Ureter (tissue), 1 donor: ENCODE measurements at places on chromosomes 13 and 19. TPM values are rescaled to one million over a fixed set of nuclear protein-coding genes. Genes with fewer than 3 reads are reported as not detected.

The FUT2 gene
- 35.4 TPM for total RNA-seq

The CYP4F2 gene
- total RNA-seq, result 2.2 TPM

The ZNF681 gene
- 6.8 TPM for total RNA-seq

The TYROBP gene
- total RNA-seq, result 18.7 TPM

The ZNF358 gene
- 34.3 TPM for total RNA-seq

The CRB3 gene
- total RNA-seq, result 23.6 TPM

The DCAF15 gene
- 30.0 TPM for total RNA-seq

The MAU2 gene
- total RNA-seq, result 87.4 TPM

The ERICH4 gene
- total RNA-seq, result not detected

The NEK5 gene
- total RNA-seq, result 0.23 TPM

The KL gene
- 3.6 TPM for total RNA-seq

The GNG7 gene
- total RNA-seq, result 6.2 TPM

The IGFL2 gene
- not detected for total RNA-seq

The NOTCH3 gene
- 125 TPM for total RNA-seq

The SHISA2 gene
- 0.21 TPM for total RNA-seq

DNA sequence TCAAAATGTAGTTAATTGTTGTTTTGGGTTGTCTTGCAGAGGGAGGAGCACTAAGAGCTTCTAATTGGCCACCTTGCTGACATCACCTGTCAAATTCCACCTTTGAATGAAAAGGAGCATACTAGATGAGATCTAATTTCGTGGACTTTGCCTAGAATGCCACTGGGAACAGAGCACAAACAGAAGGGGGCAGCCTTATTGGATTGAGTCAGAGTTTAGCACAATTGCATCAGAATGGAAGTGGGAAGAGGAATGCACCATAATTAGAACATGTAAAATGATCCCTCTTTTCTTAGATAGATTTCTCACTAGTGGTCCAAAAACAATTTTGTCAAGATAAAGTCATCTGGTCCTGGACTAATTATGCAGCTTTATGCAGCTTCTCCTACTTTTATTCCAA is 1552.2 kb downstream of the PCDH9 start:
- DNase-seq, result no peak

GRCh38 chr19:9014803-9015202 is 4.6 kb upstream of the MUC16 start:
- DNase-seq, result no peak

DNA sequence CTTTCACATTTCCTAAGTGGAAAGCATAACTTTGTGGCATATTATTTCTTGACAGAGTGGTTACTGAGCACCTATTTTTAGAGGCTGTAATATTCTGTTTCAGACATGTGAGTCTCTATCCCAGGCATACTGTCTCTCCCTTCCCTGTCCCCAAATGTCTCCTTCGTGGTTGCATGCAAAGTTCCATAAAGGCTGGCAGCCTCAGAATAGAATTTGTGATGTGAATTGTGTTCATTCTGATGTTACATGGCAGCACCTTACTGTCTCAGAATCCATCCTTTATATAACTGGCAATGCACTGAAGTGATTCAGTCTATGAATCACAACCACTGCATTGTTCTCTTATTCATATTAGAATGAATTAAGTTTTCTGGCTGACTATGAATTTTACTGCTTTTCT is 89.0 kb upstream of the SLC7A1 start:
- no peak for DNase-seq

DNA sequence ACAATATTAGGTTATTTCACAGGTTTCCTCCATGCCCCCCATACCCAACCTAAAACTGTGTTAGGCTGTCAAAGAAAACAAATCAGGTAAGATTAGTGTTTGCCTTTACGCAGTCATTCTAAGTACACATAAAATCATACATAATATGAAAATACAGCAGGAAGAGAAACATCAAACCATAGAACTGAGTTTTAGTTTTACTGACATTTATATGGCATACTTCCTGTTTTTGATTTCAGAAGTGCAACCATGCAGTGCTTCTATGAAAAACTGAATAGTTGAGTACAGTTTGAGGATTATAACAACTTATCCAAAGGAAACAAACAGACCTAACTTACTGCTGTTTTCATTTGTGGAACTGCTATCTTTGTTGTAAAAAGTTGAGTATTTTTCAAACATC is 91.3 kb downstream of the KCNRG start:
- no peak for DNase-seq

GRCh38 chr13:47826471-47826870 is 174.6 kb downstream of the SUCLA2 start:
- DNase-seq, result no peak

GRCh38 chr19:38360351-38360750 is 14.0 kb upstream of the PSMD8 start:
- DNase-seq, result no peak

GRCh38 chr13:46367617-46368327 is 19.3 kb downstream of the RUBCNL start:
- no peak for DNase-seq

DNA sequence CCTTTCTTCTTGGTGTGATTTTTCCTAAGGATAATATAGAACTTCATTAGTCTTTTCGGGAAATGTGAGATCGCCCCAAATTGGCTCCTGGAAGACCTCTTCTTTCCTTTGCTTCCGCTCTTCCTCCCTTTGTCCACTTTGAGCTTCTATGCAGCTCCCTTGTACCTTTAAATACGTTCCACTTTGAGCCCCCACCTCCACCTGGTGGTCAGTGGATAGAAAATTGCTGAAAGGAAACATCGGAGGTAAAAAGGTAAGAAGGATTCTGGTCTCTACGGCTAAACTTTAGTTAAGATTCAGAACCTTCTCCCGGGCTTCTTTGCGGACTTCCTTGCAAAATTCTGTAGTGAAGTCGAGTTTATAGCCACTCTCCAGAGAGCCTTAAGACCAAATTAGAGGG is 55.0 kb upstream of the TM9SF2 start:
- DNase-seq, result no peak

- no peak for DNase-seq
Observed at GRCh38 chr13:69617587-69617986, 490.0 kb upstream of the ATXN8OS start.

- DNase-seq, result peak; percentile 81
Observed at GRCh38 chr19:55400281-55401087, 7.1 kb downstream of the UBE2S start.

GRCh38 chr13:110714797-110715394 is 1.4 kb downstream of the ING1 start:
- DNase-seq, result peak; percentile 80

- DNase-seq, result no peak
Observed at GRCh38 chr19:1170938-1171754, 2.9 kb downstream of the SBNO2 start.

- DNase-seq, result no peak
Observed at GRCh38 chr19:7905859-7906258, 2.2 kb downstream of the MAP2K7 start.

DNA sequence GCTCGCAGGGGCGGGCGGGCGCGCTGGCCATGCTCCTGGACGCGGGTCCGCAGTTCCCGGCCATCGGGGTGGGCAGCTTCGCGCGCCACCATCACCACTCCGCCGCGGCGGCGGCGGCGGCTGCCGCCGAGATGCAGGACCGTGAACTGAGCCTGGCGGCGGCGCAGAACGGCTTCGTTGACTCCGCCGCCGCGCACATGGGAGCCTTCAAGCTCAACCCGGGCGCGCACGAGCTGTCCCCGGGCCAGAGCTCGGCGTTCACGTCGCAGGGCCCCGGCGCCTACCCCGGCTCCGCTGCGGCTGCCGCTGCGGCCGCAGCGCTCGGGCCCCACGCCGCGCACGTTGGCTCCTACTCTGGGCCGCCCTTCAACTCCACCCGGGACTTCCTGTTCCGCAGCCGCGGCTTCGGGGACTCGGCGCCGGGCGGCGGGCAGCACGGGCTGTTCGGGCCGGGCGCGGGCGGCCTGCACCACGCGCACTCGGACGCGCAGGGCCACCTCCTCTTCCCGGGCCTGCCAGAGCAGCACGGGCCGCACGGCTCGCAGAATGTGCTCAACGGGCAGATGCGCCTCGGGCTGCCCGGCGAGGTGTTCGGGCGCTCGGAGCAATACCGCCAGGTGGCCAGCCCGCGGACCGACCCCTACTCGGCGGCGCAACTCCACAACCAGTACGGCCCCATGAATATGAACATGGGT is 599 bp downstream of the ZIC2 start:
- DNase-seq, result no peak

DNA sequence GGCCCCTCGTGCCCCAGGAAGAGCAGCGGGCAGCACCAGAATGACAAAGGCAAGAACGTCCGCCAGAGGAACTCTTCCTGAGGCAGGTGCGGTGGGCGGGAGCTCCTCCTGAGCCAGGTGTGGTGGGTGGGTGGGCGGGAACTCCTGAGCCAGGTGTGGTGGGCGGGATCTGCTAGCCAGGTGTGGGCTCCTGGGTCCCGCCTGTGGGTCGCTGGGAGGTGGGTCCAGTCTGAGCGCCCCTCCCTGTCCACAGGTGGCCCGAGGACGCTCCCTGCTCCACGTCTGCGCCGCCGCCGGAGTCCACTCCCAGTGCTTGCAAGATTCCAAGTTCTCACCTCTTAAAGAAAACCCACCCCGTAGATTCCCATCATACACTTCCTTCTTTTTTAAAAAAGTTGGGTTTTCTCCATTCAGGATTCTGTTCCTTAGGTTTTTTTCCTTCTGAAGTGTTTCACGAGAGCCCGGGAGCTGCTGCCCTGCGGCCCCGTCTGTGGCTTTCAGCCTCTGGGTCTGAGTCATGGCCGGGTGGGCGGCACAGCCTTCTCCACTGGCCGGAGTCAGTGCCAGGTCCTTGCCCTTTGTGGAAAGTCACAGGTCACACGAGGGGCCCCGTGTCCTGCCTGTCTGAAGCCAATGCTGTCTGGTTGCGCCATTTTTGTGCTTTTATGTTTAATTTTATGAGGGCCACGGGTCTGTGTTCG is 7.0 kb upstream of the HCN2 start:
- no peak for DNase-seq

DNA sequence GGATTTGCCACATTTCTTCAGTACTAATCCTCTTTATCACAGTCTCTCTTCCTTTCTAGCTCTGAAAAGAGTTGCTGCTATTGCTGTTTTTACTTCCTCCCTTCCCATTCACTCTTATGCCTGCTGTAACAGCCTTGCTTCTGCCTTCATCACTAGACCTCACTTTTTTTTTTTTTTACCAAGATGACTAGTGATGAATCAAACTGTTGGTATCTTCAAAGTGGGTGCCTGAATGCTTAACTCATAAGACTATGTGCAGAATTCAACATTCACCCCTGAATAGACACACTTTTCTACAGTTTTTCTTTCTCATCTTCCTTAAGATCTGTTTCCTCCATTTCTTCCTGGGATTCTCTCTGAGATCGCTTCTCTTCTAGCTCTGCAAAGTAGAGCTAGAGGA is 217.2 kb upstream of the HTR2A start:
- no peak for DNase-seq

DNA sequence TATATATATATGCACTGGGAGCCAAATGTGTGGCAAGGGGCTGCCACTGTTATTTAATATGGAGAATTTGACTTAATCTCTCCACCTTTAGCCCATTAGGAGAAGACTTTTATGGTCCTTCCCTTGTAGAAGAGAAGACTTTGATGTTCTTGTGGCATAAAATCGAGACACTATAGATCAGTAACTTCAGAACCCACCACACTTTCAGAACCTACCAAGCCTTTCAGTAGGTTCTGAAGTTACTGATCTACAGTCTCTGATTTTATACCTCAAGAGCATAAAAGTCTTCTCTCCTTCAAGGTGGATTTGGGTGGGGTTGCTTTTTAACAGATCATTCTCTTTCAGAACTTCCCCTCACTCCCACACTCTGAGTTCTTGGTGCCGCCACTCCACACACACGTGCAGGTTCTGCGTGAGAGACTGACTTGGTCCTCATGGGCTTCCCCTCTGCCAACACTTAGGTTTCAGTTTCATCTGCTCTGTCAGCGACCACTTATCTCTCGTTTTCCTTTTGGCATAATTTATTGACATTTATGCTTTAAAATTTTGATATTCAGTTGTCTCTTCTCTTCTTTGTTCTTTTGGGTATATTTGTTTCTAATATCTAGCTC is 213.4 kb upstream of the PCDH17 start:
- no peak for DNase-seq

- DNase-seq, result peak; percentile 55
Observed at GRCh38 chr19:47609906-47610894, 1.3 kb downstream of the BICRA start.

- no peak for DNase-seq
Observed at GRCh38 chr19:2607712-2608601, 94.5 kb downstream of the GNG7 start.

- DNase-seq, result no peak
Observed at GRCh38 chr13:46665248-46665632, 112.3 kb downstream of the LRCH1 start.

- DNase-seq, result no peak
Observed at GRCh38 chr19:54444737-54445136, 4.3 kb upstream of the LENG8 start.

GRCh38 chr13:19239114-19239860 is 57.7 kb upstream of the TUBA3C start:
- DNase-seq, result no peak

GRCh38 chr13:36848199-36848982 is 29.4 kb downstream of the RFXAP start:
- no peak for DNase-seq

- DNase-seq, result no peak
Observed at GRCh38 chr19:28956421-28956820, 256.5 kb downstream of the UQCRFS1 start.

- no peak for DNase-seq
Observed at GRCh38 chr13:94080527-94080926, 399.0 kb downstream of the DCT start.

- no peak for DNase-seq
Observed at GRCh38 chr13:35854286-35854685, 276.9 kb downstream of the DCLK1 start.

- DNase-seq, result no peak
Observed at GRCh38 chr13:63050287-63050686, 1634.6 kb upstream of the PCDH20 start.

DNA sequence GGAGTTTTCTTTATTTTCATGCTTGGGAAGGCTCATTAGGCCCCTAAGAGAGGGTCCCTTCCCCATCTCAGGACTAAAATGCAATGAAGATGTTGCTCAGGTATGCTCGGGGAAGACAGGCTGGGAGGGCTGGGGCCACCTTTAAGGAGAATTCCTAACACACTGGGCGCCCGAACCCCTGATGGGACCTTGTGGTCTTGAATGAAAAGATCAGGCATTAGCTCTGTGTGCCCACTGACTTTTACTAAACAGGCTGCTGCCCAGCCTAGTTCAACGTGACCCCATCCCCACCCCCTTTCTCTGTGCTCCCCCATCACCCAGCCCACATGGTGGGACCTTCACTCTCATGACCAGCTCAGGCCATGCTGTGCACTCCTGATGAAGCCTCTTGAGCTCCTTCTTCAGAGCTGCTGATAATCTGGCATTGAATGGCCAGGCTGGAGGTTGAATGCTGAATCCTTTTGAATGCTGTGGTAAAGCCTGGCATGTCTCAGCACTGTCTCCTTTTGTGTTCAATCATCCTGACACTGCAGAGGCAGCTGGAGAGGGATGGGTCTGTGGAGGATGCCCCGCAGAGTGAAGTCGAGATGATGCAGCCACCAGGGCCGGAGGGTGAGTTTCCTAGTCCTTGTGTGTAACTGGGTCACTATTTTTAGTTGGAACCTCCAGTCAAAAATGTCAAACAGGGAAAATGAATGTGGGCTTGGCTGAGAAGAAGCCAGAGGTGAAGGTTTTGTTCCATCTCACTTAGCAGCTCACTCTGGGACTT is 209.1 kb downstream of the UQCRFS1 start:
- no peak for DNase-seq
